ENCODE measurements at places on chromosomes 4 and X.
A peak's percentile ranks its signal among the peaks of the same experiment; 100 is the strongest.

- DNase-seq, result no peak
Observed at GRCh38 chr4:84032372-84032771, 466.7 kb downstream of the NKX6-1 start.

DNA sequence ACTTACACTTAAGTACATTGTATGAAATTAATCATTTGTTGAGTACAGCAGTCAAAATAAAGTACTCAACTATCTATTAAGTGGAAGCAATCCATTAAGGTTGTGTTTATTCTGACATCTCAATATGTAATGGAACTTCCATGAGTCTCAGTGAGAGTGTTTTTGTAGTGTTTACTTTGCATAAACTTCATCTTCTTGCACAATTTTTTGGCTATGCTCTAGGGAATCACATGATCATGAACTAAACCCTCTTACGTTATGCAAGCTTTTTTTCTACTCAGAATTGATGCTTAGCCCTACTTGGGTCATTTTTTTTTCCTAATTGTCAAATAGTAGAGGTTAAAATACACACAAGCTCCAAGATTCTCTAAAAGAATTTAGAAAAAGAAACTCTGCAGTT lies 21.1 kb upstream of the PIGA start:
- DNase-seq, result no peak

DNA sequence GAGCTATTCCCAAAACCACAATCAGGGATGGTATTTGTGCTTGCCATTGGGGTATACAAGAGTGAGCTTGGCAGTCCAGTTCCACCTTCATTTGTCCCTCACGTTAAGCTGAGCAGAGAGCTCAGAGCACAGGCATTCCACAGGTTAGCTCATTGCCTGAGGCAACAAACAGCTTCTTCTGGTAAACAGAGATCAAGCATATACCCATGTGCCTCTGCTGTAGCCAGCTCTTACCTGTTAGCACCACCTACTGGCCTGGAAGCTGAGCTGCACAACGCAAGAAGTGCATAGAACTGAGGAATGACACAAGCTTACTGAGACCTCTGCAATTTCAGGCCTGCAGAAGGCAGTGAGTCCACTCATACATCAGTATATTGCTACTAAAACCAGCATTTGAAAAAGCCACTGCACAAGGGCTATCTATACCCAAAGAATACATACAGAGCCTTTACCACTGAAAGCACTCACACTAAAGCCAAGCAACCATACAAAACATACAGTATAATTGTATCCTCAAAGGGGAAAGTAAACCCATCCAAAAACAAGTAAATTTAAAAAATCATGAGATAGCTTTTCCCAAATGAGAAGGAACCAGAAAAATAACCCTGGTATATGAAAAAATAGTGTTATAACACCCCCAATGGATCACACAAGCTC lies 258.3 kb upstream of the GABRA2 start:
- peak; percentile 68 for DNase-seq

DNA sequence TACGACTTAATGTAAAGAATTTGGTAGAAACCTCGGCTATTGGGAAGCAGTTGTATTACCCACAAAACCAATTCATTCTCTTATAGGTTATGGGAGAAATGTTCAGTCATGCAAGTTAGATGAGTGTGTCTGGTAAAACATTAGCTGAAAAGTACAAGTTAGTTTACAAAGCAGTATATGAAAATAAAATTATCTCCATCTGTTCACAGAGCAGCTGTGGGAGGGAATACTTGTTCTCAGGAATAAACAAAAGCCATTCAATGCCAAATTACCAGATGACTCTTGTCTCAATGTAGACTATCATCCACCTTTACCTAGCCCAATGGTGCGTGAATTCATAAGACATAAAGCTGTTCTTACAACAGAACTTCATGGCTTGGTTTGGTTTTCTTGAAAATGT lies 28.6 kb downstream of the STAP1 start:
- no peak for DNase-seq

DNA sequence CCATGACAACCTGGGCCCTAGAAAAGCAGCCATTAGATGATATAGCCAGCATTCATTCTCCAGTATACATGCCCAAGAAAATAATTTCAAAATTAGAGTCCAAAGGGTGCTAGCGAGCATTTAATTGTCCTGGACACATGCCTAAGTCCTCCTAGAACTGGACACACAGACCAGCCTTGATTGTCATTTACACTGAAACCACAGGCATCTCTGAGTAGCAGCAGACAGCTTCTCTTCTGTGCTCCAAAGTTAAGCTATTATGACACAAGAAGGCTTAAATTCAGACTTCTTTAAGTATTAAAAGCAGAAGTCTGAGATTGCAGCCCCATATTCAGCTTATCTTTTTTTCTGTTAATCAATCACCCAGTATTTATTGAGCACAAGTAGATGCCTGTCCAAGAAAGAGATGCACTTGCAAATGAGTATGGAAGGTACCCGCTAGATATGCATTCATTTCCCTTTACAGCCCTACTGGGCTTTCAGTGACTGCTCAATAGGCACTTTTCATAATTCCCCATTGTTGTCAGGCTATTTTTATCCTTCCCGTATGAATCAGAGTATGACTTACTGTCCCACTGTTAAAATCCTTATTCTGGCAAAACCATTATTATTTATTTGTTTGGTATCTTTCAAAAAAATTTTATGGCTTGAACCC lies 374.1 kb downstream of the FBXW7 start:
- no peak for DNase-seq

DNA sequence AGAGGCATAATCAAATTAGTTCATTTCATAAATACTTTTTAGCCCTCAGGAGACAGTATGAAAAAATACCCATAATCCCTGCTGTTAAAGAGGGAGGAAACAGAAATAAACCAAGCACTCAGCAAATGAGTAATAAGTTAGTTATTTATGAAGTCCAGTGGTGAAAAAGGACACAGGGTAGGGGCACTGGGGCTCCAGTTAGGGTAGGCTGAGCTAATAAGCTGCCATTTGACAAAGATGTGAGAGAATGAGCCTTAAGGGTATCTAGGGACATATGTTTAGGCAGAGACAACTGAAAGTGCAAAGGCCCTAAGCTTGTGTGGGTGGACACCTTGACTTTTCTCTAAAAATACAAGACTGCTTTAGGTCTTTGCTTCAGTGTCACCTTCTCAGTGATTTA lies 94.4 kb downstream of the IL15 start:
- DNase-seq, result no peak

DNA sequence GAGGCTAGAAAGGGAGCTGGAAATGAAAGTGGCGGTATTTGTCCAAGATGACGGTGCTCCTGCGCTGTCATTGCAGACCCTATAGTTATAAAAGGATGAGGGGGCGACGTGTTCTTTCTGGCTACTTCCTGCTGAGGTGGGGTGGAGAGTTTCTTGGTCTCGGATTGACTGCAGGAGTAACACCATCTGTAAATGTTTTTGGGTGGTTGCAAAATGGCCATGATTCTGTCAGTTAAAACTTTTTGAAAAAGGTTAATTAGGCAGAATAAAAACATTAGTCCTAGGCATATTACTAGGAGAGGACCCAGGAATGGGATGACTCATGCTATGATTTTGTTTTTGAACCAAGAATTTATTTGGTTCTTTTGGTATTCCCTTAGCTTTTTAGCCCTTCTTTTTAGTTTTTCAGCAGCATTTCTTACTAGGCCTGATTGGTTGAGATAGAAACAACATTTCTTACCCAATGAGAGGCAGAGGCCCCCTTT lies 53.1 kb downstream of the USP11 start:
- DNase-seq, result no peak

GRCh38 chr4:10762561-10762960 lies 78.0 kb upstream of the CLNK start:
- DNase-seq, result no peak

DNA sequence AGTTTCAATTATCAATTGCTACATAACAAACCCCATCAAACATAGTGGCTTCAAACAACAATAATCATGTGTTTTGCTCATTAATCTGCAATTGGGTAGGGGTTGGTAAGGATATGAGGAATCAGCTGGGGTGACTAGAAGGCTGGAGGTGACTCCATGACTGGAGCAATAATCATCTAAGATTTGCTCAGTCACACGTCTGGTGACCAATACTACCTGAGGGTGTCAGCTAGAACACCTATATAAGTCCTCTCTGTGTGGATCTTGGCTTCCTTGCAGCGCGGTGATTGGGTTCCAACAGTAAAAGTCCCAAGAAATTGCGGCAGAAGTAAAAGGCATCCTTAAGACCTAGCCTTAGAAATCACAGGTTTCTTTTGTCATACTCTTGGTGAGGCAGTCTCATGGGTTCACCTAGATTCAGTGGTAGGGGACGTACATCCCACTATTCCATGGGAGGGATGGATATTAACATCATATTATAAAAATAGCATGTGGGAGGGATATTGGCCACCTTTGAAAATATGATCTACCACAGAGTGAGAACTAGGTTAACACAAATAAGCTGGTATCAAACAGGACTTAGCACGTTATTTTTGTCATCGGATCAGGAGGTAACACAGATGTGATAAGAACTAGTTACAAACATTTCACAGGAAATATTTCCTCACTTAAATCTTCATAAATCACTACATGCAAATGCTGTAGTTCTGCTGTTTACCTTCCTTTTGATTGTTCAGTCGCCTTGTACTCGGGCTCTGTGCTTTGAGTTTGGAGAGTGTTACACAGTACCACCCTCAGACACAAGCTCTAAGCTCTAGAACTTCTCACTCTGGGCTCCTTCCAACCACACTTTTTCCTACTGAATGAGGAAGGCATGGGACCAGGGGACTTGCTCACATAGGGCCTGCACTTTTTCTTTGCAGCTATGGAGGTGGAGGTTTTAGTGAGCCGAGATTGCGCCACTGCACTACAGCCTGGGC lies 78.3 kb downstream of the LARP7 start:
- no peak for DNase-seq

- no peak for DNase-seq
Observed at GRCh38 chrX:37896511-37896890, 49.1 kb upstream of the DYNLT3 start.

DNA sequence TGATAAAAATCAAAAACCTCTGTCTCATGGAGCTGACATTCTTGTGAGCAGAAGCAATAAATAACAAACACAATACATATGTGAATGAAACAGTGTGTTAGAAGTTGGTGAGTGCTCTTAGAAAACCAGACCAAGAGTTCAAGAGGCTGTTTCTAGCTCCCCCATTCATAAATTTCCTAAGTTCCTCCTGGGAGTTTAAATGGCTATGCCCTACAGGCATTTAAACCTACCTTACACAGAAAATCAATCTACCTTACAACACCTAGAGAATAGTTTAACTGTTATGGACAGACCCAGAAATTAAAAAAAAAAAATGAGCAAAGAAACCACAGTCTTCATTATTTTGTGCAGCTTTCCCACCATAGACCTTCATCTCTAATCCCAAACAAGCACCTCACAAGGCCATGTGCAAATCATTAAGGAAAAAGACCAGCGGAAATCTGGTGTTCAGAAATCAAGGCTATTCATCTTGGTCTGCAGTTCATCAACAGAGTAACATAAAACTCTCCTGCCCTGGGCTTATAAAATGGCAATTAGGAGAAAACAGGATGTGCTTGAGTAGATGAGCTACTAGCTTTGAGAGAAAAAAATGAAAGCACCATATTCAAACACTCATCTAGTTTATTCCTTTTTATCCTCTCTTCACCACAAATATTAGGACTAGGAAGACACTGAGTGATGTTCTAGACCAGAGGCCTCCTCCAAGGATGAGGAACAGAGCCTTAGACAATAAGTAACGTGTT lies 147.2 kb downstream of the SHROOM3 start:
- no peak for DNase-seq

GRCh38 chr4:44056721-44057151 lies 391.9 kb downstream of the KCTD8 start:
- no peak for DNase-seq

DNA sequence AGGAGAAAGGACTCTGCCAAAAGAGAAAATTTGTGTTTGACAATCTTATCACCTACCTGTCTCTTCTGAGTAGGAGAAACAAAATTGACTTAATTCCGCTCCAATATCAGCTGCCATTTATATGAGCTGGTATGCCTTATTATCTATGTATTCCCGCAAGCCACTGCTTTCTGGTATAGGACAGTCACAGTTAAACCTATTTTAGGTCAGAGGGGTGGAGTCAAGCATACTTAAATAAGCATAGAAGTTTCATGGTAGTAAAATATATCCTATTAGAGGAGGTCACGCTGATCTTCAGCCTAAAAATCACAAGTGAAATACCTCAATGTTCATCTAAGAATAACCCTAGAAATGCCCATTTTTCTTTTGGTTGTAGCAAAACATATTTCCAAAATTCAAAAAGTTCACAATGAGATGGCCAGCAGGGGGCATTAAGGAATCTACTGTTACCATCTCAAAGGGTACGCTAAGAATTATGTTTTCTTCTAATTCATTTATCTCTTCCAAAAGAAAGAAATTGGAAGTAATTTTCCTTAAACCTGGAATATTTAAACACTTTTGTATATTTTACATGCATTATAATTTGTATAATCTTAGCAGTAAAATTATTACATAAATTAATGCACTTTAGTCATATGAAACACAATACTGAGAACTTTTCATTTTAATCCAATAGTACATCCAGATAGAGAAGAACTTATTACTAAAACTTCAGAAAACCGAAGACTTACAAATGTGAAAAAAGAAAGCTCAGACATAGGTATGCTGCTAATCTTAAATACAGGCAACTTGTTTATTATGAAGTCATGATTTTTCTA lies 10.5 kb downstream of the PPAT start:
- peak; percentile 33 for DNase-seq

- peak; percentile 36 for DNase-seq
Observed at GRCh38 chr4:110165382-110166286, 32.8 kb downstream of the ELOVL6 start.

DNA sequence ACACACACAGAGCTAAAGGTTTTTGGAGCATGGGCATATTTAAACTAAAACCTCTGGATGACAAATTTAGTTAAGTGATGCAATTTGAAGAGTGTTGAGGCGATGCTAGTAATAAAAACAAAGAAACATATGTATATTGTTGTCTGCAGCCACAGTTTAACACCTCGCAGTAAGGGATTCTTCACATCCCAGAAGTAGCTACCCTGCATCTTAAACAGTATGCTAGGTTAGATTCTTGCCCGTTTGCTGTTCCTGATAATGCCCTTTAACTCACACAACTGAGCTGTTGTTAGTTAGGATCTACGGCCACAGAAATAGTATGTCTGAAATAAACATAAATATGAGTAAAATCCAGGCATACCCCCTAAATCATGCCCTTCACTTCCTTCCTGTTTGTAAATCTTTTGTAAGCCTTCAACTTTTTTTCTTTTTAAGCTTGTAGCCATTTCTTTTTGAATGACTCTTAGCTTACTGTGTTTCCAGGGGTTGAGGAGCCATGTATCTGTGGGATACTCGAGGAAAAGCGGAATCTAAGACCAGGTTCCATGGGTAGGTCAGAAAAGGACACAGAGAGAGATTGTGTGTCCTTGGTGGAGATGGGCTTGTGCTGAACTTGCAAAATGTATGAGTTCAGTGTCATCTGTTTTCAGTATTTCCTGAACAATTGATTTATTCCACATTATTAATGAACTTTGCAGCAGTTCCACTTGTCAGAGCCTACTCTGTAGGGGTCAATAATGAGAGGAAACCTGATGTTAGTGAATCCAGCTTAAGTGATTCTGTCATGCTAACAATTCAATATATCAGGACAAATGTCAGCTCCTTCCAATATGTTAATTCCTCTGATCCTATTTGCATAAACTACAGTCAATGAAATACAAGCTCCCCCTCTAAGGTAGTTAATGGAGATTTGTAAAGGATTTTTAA lies 349.6 kb downstream of the GPAT3 start:
- no peak for DNase-seq

Measured in D341Med (cell line).